ENCODE measurements at places on chromosomes 7 and 10. TPM values are rescaled to one million over a fixed set of nuclear protein-coding genes. Genes with fewer than 3 reads are reported as not detected.

Gene ACHE
- 27.3 TPM for total RNA-seq

Gene TMEM130
- total RNA-seq: 30.9 TPM

Gene DNAH11
- 1.5 TPM for total RNA-seq

Gene ACTR3C
- 2.2 TPM for total RNA-seq

Gene ATP5MK
- total RNA-seq: 700 TPM

Gene PRRT4
- 8.0 TPM for total RNA-seq

Gene HTR5A
- not detected for total RNA-seq

Gene PLXNA4
- 0.38 TPM for total RNA-seq

Gene DRGX
- total RNA-seq: 0.04 TPM

Gene IFIT1
- 1.5 TPM for total RNA-seq

Gene ASL
- 9.3 TPM for total RNA-seq

Gene CDHR3
- total RNA-seq: 31.6 TPM

Gene IGFBP3
- total RNA-seq: 0.83 TPM

Gene NRG3
- total RNA-seq: 8.1 TPM

Gene MYPN
- total RNA-seq: not detected

Gene LRRC18
- not detected for total RNA-seq

Gene BAZ1B
- total RNA-seq: 83.2 TPM

Gene USP6NL
- total RNA-seq: 15.0 TPM

Gene TMEM139
- total RNA-seq: 3.9 TPM

Gene GIMAP8
- total RNA-seq: 0.13 TPM

Gene OPTN
- 42.6 TPM for total RNA-seq

Gene RNF32
- 6.5 TPM for total RNA-seq

Gene STYXL1
- total RNA-seq: 40.9 TPM

Gene CUBN
- 1.8 TPM for total RNA-seq

Gene CTNNA3
- total RNA-seq: 1.2 TPM

Gene MALRD1
- 0.89 TPM for total RNA-seq

Gene HOXA10
- 2.1 TPM for total RNA-seq

Gene PLCE1
- 35.0 TPM for total RNA-seq

Gene MCM10
- total RNA-seq: 0.36 TPM

Gene AS3MT
- total RNA-seq: 4.8 TPM

Gene CROT
- 7.0 TPM for total RNA-seq

Gene DPP6
- total RNA-seq: 0.13 TPM

Gene CDH23
- 3.2 TPM for total RNA-seq
